ENCODE measurements at places on chromosomes 13 and 19.

DNA sequence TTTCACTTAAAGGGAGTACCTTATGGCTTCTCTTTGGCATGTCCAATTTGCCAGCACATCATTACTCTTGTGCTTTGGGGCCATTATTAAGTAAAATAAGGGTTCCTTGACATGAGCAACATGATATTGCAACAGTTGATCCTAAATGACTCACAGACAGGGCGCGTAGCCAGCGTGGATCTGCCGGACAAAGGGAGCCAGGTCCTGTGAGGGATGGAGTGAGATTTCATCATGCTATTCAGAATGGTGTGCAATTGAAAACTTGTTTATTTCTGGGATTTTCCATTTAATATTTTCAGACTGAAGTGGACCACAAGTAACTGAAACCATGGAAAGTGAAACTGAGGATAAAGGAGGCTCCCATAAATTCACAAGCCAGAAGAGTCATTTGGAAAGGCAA, 48.6 kb upstream of the WASF3 start:
- no peak for DNase-seq

- peak; percentile 100 for DNase-seq
Measured at GRCh38 chr19:55301459-55302317, 17.9 kb downstream of the BRSK1 start.

DNA sequence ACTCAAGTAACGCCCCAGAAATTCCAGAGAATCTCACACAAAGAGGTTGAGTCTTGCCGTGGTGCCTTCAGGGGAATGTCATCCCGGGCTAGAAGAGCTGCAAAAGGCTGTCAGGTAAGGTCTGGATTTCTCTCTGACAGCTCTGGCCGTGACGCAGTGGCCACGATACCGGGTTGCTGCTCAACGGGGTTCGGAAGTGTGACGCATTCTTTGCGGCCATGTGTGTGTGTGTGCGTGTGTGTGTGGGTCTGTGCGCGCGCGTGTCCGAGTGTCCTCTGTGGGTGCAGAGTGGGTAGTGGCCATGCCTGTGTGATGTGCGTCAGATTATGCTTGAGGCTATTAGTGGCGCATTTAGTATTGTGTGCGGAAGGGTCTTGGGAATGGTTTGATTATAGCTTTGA, 306 bp downstream of the ZNF540 start:
- DNase-seq: peak; percentile 60

- no peak for DNase-seq
Measured at GRCh38 chr13:36673352-36673751, 468 bp upstream of the SERTM1 start.

GRCh38 chr19:28331596-28331995, 881.4 kb downstream of the UQCRFS1 start:
- DNase-seq: no peak

DNA sequence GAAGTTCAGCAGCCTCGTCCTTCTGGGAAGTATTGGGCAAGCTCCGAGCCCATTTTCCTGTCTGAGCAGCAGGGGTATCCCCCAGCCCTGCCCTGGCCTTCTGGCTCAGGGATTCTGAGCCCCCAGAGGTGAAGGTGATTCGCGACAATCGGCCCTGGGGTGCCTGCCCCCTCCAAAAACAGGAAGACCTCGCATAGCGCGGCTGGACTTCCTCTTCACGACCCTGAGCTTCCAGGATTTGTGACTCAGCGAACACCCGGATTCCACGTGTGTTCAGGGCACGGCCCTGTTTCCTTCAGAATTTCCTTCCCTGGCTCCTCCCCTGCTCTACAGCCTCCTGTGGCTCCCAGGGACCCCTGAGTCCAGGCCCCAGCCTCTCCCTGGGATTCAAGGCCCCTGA, at the start of gene SEMA6B:
TSS of gene SEMA6B (minus strand) at position 116 of the 400 bp plus-strand sequence. CDS start 1,227 bp downstream, outside the sequence.
- no peak for DNase-seq

DNA sequence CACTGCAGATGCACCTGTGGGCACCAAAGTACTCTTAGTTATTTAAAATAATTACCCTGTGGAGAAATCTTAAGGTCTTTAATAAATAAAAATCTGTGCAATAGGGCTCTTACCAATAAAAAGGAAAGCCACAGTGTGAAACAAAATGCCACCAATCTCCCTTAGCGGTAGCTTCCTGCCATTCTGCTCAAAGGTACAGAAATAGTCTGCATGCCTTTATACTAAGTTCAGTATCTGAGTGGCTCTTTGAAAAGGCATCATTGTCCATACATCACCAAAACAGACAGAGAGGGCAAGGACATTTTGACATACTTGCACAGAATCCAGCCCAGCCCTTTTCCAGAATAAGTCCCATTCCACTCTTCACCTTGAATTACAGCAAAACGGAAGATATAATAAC, 161.0 kb downstream of the KLF12 start:
- DNase-seq: no peak

GRCh38 chr13:40639221-40639681, 27.2 kb downstream of the FOXO1 start:
- DNase-seq: no peak

DNA sequence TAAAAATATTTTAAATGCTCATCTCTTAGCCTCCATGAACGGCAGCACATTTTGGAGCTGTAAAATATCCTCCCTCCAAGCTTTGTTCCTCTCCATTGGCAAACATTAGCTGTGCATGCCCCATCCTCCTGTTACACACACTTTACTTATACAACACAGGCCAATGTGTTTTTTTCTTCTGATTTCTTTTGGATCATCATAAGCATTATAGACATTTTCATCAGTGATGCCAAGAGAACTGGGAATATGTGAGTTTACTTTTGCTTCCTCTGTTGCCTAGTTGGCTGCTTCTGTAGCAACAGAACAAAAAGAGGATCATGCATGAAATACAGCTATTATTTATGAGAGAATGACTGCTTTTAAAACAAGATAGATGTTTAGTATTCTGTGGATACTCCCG, 142.6 kb downstream of the PCDH9 start:
- DNase-seq: no peak
